Lung (tissue), 17 donors: ENCODE measurements at places on chromosomes 1 and 21. TPM values are rescaled to one million over a fixed set of nuclear protein-coding genes. Genes with fewer than 3 reads are reported as not detected.

CHIT1 gene
- total RNA-seq, result 0.89 TPM

OR14C36 gene
- total RNA-seq, result not detected

MEGF6 gene
- total RNA-seq, result 54.2 TPM

CPT2 gene
- 16.3 TPM for total RNA-seq

KCNE1 gene
- total RNA-seq, result 29.5 TPM

OR2T2 gene
- total RNA-seq, result not detected

RNU1-2 gene
- total RNA-seq, result 3,134 TPM

SPRR1B gene
- total RNA-seq, result not detected

KCNC4 gene
- 3.8 TPM for total RNA-seq

GUCA2A gene
- not detected for total RNA-seq

CCT8 gene
- 112 TPM for total RNA-seq

NFIA gene
- 63.4 TPM for total RNA-seq

TRIM67 gene
- not detected for total RNA-seq

PIK3C2B gene
- total RNA-seq, result 36.9 TPM

SSBP3 gene
- 35.4 TPM for total RNA-seq

UQCRHL gene
- 1.1 TPM for total RNA-seq

GPR157 gene
- total RNA-seq, result 29.3 TPM

FCAMR gene
- total RNA-seq, result not detected

PIGR gene
- 381 TPM for total RNA-seq

S100A9 gene
- total RNA-seq, result 769 TPM

LAMTOR5 gene
- 45.6 TPM for total RNA-seq

CR1L gene
- 1.3 TPM for total RNA-seq

LIN28A gene
- not detected for total RNA-seq

OR2G6 gene
- not detected for total RNA-seq

GNAT2 gene
- total RNA-seq, result not detected

MATN1 gene
- total RNA-seq, result 0.15 TPM
